ENCODE measurements at places on chromosomes 11 and 22.
A peak's percentile ranks its signal among the peaks of the same experiment; 100 is the strongest.

GRCh38 chr11:83403691-83404389 is 117.7 kb upstream of the CCDC90B start:
- no peak for DNase-seq

GRCh38 chr11:57124917-57125316 is 56.8 kb upstream of the LRRC55 start:
- no peak for DNase-seq

- DNase-seq, result no peak
Observed at GRCh38 chr11:12998336-12998735, 10.8 kb upstream of the RASSF10 start.

DNA sequence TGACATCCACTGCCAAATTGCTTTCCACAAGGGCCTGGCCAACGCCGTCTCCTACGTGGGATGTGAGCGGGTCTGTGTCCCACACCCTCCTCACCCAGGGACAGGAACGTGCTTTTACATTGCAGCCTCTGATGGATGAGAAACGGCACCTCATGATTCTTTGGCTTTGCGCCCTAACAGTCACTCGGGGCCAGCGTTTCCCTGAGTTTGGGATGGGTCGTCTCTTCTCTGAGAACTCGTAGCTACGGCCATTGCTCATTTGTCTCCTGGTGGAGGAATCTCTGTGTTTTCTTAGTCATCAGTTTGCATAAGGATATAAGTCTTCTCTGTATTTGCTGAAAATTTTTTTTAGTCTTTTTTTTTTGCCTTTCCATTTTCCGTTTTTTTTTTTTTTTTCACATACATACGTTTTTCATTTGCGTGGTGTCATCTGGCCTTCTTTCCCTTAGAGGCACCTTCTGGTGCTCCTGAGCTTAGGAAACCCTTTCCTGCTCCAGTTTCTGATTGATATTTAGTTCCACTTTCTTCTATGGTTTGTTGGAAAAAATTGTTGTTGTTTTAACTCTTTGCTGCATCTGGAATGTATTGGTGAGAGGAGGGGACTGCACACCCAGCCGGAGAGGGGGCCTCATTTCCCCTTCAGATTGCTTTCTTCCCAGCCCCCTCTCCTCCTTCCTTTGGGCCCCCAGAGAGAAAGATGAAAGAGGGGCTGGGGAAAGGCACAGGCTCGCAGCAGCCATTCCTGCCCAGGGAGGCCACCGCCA is 12.0 kb downstream of the TNNT3 start:
- DNase-seq, result peak; percentile 42

DNA sequence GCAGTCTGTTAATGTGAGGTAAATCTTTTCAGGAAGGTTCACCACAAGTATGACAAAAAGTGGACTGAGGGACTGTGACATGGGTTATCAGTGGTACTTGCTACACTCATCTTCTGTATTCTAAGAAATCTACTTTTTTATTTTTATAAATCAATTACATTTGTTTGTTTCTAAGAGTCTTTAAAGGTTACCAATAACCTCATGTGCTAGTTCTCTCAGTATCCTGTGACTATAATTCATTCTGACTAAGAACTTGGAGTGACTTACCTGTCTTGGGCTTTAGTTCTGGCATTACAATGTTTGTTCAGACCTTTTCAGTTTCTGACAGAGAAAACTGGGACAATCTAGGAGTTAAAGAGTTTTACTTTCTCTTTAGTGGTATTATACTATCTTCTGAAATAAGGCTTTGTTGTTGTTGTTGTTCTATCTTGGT is 108.4 kb downstream of the PDE3B start:
- DNase-seq, result no peak

GRCh38 chr22:35842954-35843353 is 125.3 kb downstream of the APOL5 start:
- no peak for DNase-seq

GRCh38 chr22:20128902-20129746 is 2.5 kb upstream of the ZDHHC8 start:
- no peak for DNase-seq

DNA sequence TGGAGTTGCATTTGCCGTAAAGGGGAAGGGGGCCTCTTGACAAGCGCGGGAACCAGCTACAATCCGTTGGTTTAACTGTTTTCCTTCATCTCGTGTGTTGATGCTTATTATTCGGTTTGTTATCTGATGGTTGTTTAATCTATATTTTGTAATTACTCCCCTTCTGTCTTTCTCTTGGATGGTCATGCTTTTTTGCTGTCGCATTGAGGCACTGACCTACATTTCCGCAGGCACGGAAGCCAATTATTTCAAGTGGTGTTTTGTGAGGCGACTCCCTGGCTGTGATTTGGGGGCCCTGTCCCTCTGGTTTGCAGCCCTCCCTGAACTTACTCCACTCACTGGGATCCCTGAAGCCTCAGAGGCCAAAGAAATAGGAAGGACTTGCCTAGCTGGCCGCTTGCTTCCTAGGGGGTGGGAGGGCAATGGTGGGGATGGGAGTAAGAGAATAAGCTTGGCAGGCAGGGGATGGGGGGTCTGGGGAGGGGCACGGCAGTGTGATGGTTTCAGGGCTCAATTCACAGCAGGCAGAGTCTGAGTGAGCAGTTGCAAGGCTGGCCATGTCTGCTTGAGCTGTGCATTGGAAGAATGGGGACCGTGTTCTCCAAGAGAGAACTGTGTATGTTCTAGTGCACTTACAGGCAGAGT is 165.8 kb upstream of the B3GAT1 start:
- DNase-seq, result no peak

GRCh38 chr11:79510960-79511359 is 70.1 kb upstream of the TENM4 start:
- no peak for DNase-seq

DNA sequence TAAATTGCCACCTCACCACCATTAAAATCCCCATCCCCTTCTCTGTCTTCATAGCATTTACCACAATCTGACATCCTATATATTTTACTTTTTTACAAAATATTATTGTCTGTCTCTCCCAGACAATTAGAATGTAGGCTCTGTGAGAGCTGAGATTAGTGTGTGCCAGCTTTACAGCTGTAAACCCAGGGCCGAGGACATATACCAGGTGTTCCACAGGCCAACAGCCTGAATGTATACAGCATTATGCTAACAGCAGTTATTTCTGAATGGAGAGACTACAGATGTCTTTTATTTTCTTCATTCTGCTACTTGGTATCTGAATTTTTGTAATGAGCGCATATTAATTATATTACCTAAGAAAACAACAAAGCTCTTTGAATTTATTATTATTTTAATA is 36.7 kb downstream of the FZD4 start:
- no peak for DNase-seq

GRCh38 chr11:57290288-57290687 is 34.5 kb downstream of the TNKS1BP1 start:
- DNase-seq, result no peak

DNA sequence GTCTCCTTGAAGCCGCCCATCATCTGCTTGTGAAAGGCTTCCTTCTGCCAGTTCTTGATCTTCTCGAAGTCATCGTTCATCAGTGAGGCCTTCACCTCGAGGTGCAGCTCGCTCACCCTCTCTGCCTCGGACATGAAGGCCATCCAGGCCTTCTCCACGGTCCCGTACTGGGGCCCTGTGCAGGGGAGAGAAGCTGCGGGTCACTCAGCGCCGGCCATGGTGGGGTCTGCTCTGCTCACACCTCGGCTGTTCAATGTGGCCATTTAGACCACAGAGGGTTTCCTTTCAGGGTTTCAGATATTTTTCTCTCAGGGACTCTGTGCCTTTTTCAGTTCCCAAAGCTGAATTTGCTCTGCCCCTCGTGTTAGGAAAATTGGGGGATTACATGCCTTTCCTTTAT is 33.9 kb upstream of the ARFGAP3 start:
- no peak for DNase-seq

DNA sequence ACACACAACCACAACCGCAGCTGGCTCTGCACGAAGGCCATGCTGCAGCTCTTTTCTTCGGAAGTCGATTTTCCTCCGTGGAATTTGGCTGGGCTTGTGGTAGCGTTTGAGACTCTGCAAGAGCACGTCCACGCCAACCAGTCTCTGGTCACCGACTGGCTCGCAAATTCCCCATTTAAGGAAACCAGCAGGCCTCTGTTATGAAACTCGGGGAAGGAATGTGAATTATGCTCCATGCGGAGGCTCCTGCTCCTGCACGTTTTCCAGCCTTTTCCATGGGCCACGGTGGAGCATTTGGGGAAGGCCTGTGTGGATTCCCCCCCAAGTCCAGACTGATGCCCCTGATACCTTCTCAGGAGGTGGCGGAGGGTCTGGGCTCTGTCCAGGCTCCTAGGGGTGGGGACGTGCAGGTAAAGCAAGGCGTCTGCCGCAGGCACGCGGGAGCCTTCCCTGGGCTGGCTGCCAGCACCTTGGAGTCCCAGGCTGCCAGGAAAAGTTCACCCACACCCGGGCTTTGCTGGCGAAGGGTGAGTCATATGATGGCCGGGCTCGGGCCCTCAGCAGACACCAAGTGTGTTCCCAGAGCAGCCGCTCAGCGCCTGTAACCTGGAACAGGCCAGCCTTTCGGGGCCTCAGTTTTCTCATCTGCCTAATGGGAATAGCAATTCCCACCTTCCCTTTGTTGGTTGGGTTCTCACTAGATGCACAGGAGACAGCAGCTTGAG is 41.9 kb downstream of the LRP5 start:
- DNase-seq, result peak; percentile 84

- no peak for DNase-seq
Observed at GRCh38 chr11:64891215-64891848, 12.9 kb upstream of the EHD1 start.

DNA sequence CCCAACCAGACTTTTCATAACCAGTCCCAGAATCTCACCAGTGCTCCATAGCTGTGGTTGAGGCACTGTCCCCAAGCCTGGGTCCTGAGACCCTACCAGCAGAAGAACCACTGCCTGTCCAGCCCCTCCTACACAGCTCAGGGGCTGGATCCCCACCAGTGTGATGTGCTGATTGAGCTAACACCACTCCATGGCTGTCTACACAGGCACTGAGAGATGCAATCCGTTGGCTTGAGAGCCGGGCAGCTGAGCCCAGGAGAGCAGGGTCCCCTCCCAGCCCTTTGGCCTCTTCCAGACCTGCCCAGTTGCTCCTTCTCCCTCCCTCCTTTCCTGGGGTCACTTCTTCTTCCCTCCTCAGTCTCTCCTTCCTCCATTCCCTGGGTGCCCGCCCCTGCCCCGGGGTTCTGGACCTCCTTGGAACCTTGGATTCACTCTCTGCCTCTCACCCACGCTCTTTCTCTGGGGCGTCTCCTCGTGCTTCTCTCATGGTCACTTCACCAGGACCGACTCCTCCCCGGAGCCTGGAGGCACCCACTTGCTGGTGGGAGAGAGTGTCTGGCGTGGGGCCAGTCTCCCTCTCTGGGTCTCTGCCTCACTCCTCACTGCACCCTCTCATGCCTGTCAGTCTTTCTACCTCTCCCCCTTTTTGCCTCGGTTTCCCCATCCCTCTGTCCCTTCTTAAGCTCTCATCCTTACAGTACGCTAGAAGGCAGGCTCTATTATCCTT is 706 bp upstream of the SCYL1 start:
- no peak for DNase-seq

DNA sequence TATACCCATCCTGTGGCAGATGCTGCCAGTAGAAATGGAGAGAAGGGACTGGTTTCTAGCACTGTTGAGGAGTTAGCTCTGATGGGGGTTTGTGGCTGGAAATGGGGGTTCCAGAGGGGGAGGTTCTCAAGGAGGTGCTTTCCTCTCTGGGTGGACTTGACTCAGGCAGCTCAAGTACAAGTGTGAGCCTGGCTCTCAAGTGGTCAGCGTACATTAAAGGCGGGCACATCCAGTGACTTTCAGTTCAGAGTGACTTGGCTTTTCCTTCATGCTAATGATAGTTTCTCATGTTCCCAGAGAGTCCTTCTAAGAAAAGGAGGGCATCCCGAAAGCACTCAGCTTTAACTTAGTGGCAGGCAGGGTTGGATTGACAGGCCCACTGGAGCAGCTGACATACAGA is 58.9 kb upstream of the HORMAD2 start:
- no peak for DNase-seq

DNA sequence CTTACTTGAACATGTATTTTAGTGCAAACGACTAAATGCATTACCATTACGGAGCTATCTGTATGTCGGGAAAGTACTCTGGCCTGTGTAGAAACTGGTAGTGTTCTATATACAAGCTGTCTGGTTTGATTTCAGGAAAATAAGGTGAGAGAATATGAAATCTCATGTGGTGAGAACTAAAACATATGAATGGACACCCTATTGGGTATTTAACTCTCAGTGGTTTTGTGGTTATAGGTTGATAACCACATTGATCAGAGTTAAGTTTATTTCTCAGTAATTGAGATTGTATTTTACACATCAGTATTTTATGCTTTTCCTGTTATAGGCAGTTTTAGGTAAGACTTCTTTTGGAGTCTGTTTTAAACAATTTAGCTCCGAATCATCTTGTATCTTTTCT is 10.4 kb downstream of the ANO5 start:
- DNase-seq, result no peak

GRCh38 chr11:63592975-63593395 is 21.2 kb downstream of the PLAAT3 start:
- DNase-seq, result no peak

DNA sequence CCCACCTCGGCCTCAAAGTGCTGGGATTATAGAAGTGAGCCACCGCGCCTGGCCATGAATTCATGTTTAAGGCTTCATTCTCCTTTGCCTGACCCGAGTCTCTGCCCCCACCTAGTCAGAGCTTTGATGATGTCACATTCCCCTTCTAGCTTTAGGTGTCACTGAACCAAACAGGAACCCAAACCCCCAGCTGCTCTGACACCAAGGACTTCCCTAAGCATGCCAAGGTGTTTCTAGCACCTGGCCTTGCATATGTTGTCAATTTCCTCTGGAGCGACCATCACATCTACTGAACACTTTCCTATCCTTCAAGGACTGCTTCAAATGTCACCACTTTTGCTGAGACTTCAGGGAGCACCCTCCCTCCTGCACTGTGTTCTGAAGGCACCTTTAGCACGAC is 2.3 kb downstream of the F2 start:
- DNase-seq, result no peak

DNA sequence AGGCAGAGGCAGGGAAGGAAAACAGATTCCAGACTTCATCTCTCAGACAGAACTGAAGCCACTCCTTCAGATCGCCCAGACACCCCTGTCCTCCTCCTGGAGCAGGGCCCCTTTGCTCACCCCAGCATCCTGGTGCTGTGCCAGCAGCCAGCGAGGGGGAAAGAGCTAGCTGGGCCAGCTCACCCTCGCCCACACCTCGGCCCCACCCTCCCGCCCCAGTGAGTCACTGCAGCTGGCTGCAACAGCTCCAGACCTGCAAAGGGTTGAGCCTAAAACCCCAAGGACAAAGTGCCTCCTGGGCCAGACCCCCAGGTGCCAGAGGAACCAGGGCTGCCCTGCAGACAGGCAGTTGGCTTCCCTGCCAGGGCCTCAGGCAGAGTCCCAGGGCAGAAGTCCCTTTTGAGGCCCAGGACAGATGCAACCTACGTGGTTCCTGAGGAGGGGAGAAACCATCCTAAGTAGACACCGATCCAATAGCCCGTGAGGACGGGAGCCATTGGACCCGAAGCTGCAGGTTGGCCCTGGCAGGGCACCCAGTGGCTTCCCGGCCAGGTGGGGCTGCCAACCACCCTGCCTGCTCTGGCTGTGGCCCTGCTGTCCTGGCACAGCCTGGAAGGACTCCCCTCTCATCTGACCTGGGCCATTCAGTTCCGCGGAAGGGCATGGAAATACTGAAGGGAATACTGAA is 7.2 kb downstream of the AHNAK start:
- DNase-seq, result peak; percentile 76

- DNase-seq, result no peak
Observed at GRCh38 chr22:27063406-27063805, 406.0 kb downstream of the MIAT start.

GRCh38 chr11:36744375-36745168 is 146.5 kb upstream of the RAG2 start:
- peak; percentile 17 for DNase-seq

- DNase-seq, result no peak
Observed at GRCh38 chr11:101061606-101062005, 68.0 kb downstream of the PGR start.

- no peak for DNase-seq
Observed at GRCh38 chr11:45402049-45402630, 116.0 kb upstream of the SYT13 start.

Data from fibroblast of skin of left biceps (primary cell).